ENCODE measurements at places on chromosomes 11 and 22.

DNA sequence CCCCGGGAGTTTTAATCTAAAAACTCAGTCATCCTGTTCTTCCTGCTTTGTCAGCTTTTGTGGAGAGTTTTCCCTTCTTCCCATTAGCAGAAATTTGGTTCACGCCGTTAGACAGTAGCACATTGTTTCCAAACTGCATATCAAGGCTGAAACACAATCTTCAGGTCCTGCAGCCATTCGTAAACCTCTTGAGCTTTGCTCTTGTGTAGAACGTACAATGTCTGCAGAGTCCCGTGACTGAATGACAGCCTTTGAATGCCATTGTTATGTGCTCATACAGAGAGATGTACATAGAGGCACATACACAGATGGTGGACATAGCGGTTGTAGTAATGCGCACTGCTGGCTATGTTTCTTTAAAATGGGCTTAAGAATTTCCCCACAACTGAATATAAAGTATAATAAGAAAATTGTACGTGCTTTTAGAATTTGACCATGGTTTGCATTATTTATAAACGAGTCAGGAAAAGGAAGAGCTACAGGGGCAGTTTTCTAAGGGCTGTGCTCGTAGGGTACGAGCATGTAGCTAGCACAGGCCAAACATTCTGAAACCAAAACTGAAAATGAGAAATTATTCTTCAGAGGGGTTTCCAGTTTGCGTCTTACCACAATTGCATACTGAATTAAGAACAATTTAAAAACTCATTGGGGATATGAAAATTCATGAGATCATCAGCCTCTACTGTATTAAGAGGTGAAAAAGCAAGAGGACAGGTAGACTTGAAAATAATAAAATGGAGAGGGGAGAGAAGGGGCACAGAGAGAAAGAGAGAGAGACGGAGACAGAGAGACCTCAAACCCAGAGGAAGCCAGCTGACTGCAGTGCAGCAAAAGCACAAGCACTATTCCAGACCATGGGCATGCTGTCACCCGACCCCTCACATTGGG is 310.1 kb downstream of the CADM1 start:
- DNase-seq = no peak

DNA sequence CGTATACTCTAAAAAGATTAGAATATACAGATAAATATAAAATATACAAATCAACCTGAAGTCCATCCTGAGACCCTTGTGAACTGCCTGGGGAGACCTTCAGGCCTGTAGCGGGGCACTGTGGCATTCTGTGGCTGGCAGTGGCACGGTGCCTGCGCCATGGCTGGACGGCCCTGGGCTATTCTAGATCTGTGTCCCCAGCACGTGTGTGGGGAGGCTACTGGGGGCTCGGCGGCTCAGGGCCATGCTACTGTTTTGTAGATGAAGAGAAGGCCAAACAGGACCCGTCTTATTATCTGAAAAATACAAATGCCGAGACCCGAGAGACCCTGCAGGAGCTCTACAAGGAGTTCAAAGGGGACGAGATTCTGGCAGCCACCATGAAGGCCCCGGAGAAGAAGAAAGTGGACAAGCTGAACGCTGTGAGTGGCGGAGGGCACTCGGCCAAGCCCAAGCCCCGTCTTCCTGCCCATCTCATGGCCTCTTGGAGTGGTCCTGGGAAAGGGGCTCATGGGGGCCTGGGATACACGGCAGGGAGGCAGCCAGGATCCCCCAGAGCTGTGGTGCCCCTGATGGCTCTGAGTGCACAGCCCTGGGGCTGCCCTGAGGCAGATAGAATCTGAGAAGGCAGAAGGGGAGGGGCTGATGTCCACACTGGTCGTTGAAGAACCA is 18.8 kb downstream of the PPIL2 start:
- no peak for DNase-seq

GRCh38 chr11:1839204-1839923 is 583 bp downstream of the TNNI2 start:
- no peak for DNase-seq

DNA sequence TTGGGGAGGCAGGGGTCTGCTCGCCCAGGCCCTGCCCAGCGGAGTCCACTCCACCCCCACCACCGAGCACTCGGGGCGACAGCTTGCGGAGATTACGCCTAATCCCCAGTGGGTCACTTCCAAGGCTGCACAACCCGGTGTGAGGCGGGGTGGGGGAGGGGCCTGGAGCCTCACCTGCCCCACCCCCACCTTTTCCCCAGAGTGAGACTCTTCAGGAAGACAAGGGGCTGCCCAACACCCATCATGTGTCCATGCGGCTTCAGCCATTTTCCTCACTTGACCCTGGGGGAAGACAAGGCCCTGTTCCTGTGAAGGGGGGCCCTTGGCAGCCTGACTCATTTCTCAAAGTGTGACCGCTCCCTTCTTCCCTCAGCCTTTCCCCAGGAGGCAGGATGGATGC is 12.5 kb downstream of the SYNGR1 start:
- no peak for DNase-seq

GRCh38 chr11:45149483-45150056 is 3.1 kb downstream of the PRDM11 start:
- DNase-seq = no peak

GRCh38 chr11:110196241-110196754 is 100.1 kb downstream of the RDX start:
- no peak for DNase-seq

DNA sequence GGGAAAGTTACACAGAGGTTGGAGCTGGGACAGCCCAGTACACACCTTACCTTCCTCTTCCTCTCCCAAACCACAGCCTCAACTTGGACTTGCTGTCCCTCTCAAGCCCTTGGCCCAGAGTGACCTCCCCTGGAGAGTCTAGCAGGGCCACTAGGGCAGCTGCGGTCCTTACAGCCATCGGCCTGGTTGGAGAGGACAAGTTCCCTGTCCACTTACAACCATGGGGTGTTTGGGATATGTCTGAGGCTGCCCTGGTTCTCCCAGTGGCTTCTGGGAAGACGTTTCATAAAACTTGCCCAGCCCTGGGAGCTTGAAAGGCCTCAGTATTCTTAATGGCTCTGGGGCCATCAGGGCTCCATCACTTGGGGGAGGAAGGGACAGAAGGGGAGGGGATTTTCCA is 13.1 kb upstream of the DGKZ start:
- no peak for DNase-seq

DNA sequence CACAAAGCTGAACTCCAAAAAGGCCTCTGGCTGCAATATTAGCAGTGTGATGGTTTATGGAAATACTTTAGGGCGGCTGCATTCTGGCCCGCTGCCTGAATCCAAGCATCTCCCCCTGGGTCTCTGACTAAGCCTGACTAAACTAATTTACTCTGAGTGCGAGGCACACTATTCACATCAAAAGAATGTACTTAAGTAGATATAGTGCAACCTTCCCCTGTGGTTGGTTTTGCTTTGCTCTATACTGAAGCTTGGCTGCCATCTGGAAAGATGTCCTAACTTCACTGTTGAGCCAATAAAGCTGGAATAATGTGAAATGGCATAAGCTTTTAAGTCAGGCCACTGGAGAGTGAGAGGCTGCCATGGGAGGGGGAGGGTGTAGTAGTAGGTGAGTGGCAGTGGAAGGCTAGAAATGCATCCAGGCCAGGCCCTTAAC is 321.6 kb downstream of the AASDHPPT start:
- DNase-seq = no peak

- no peak for DNase-seq
These were observed 6.1 kb upstream of the NAP1L4 start for GRCh38 chr11:2998073-2998850.

DNA sequence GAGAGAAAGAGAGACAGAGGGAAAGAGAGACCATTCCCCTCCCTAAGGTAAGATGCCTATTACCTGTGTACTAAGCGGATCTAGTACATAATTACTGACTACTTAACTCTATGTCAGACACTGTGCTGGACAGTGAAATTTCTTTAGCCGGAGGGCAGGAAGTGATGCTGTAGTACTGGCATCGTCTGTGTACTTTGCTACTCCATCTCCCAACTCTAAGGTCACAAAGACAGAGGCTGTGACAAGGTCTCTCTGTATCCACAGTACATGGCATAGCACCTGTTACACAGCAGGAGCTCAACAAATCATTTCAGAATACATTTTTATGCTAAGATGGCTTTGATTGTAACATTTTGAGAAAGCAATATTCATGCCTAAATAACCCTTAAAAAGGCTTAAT is 9.0 kb downstream of the BLID start:
- no peak for DNase-seq

DNA sequence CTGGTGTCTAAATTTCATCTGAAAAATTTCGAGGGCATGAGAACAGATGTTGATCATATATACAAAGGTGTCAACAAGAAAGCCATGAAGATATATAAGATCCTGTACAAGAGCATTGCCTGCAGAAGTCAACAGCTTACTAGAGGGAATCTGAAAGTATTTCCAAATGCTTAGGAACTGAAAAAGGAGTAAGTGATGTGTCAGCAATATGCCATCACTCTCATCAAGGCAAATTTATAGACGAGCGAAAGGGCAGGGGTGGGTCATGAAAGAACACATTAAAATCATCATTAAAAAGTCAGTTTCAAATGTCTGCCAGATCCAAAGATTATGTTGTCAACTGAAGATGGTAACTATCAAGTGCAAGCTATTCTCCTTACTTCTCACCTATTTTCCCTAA is 1299.0 kb downstream of the LRRC4C start:
- no peak for DNase-seq

DNA sequence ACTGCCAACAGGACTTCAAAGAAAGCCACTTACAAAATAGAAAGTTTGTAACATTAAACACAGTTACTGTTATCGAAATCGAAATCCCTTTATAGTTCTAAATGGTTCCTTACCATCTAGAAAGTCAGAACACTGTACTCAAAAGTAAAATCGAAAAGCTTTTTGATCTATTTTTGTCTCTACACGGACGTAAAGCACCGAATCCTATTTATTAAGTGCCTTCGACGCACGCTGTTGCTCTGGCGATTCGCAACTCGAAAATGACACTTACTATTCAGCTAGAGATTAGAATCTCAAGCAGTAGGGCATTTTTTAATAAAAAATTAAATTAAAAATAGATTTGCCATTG is 78.3 kb downstream of the LARGE1 start:
- no peak for DNase-seq
